ENCODE measurements at places on chromosomes 6 and 20.

GRCh38 chr20:39894067-39894466 is 795.0 kb downstream of the MAFB start:
- DNase-seq: no peak

- DNase-seq: no peak
These were observed 67.8 kb upstream of the EDN3 start for GRCh38 chr20:59232618-59233017.

DNA sequence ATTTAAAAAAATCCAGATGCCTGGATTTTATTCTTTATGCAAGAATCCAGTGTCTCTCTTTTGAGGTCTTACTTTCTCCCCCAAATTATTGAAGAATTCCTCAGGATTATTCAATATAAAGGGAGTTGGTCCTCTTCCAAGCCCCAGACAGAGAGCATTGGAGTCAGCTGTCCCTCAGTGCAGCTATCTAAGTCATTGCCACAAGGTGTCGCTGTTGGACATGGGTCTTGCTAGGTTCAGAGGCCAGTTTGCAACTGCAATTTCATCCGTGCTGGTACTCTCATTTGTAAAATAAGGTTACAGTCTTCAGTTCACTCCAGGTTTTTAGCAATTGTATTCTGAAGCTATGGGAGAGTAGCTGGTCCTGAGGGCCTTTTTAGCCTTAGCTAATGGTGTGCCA is 27.8 kb downstream of the CCN2 start:
- DNase-seq: no peak

DNA sequence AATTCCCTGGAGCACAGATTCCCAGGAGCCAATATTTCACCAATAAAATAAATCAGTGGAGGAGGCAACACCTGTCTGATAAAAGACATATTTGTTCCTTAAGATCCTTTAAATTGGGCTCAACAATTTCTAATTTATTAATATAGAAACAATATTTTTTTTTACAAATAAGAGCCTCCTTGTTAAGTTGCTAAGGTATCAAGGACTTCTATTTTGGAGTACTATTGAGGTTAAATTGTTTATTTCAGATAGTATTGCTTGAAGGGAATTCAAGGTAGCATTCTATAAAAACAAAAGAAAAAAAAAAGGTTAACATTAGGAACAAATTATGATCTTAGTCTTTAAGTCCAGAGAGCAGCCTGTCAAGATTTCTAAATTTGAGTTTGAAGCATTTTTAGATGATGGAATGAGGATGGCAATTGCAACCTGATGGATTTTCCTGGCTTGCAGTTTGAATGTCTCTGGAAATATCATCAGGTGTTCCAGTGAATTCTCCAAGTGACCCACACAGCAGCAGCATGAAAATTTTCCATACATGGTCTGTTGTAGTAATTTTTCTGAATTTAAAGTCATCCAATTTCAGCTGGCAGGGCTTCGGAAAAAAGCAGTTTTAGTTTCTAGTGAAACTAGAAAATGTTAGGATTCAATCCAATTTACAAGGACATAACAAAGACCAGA is 19.3 kb upstream of the NCR2 start:
- no peak for DNase-seq

GRCh38 chr6:83365931-83366330 is 64.9 kb downstream of the ME1 start:
- no peak for DNase-seq

- DNase-seq: no peak
These were observed 193.4 kb upstream of the PREP start for GRCh38 chr6:105596284-105596755.
